ENCODE measurements at places on chromosomes 2 and 18.

- DNase-seq: no peak
Measured at GRCh38 chr18:40235836-40236235, 1719.2 kb upstream of the PIK3C3 start.

- DNase-seq: no peak
Measured at GRCh38 chr18:1308686-1309085, 404.0 kb downstream of the ADCYAP1 start.

- DNase-seq: no peak
Measured at GRCh38 chr2:181142514-181142913, 162.1 kb downstream of the UBE2E3 start.

DNA sequence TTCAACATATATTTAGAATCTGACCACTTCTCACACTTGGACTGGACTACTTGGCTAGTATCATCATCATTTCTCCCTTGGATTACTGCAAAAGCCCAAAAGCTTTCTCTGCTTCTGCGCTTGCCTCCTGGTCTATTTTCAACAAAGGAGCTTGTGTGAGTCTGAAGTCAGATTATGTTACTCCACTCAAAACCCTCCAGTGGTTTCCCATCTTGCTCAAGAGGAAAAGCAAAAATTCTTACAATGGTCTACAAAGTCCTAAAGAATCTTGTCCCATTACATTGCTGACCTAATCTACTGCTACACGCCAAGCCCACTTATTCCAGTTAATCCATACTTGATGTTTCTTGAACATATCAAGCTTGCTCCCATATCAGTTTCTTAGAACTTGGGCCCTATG lies 9.6 kb downstream of the PREPL start:
- no peak for DNase-seq

GRCh38 chr2:172234716-172235691 lies 132.3 kb upstream of the DLX2 start:
- no peak for DNase-seq

- DNase-seq: no peak
Measured at GRCh38 chr2:145771525-145771924, 1251.6 kb upstream of the ZEB2 start.

GRCh38 chr2:84395820-84396219 lies 63.3 kb downstream of the SUCLG1 start:
- no peak for DNase-seq
